Cortex of kidney (tissue), 1 donor: ENCODE measurements at places on chromosomes 5 and 9.

DNA sequence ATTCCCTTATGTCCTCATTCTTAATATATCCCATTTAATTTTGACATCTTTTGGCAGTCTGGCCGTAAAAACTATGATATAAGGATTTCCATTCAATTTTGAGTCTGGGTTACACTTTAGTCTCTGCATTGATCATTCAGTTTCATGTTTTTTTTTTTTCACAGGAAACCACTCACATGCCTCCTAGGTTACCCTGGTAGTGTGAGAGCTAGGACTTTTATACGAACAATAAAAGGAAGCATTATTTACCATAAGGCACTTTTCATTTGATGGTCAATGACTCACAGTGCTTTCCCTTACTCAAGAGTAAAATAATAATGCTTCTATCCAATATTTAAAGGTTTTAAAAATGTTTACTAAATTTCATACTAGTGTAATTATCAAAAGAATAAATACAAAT, 16.4 kb upstream of the DMAC1 start:
- DNase-seq = no peak

- no peak for DNase-seq
Observed at GRCh38 chr9:22829236-22829635, 382.6 kb downstream of the DMRTA1 start.

DNA sequence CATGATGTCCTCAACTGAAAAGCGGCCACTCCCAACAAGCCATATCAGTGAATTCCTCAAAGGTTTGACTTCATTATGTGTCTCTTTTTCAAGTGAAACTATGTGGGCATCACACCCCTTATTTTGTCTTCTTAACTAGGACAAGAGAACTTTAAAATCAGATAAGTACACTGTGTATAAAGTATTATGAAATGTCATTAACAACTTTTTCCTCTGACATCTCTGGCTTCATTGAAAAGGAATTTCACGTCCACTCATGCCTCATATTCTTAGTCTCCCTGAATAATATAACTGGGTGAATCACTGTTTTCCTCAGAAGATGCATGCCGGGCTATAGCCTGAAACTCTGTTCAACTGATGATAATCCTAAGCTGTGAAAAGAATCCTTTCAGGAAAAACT, 415.8 kb downstream of the ACTL7B start:
- no peak for DNase-seq

DNA sequence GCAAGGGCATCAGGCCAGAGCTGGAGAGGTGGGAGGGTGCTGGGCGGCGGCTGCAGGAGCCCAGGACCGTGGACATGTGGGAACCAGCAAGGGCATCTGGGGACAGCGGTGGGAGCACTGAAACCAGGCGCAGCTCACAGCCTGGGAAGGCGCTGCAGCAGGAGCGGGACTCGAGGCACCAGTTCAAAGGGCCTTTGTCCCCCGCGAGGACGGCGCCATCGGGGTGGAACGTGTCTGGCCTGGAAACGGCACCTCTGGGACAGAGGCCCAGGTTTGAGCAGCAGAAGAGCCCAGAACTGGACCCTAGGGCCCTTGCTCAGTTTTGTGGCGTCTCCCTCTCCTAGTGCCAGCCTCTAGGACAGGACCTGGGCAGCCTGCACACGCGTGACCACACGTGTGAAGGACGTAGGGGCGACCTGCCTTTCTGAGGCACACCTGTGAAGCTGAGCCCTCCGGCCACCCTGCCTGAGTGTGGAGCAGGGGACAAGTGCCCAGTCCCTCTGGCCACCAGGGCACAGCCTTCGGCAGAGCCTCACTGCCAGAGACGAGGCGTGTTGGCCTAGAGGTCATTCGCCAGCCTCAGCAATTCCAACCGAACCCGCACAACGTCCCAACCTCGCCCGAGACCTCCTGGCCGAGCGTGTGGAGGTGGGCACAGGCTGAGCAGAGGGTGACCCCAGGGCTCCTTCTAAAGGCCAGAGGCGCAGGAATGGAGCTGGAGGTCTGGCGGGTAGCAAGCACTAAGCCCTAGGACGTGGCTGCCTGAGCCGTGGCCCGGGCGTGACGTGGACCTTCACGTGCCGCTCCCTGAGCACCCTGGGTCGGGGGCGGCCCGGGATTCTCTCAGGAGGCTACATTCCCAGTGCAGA, 2.2 kb upstream of the TMEM210 start:
- no peak for DNase-seq

GRCh38 chr5:55438998-55439397, 95.8 kb downstream of the PLPP1 start:
- no peak for DNase-seq

DNA sequence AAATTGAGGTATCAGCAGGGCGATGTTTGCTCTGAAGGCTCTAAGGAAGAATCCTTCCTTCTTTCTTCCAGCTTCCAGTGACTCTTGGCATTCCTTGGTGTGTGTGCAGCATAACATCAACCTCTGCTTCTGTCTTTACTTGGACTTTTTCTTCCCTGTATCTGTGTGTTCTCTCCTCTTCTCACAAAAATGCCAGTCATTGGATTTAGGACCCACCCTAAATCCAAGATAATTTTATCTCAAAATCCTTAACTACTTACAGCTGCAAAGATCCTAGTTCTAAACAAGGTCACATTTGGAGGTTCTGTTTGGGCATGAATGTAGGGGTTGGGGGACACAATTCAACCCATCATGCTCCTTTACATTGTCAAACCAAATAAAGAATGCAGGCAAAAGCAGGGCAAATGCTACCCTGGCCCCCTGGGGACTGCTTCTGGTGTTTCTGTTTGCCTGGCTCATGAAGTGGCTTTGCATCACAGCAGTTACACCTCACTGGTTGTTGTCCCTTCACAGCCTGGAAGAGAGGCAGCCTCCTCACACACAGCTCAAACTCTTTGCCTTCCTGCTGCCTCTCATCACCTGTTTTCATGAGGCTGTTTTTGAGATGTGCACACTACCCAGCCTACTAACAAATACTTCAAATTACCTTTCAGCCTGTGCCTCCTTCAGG, 64.8 kb upstream of the PLCXD3 start:
- no peak for DNase-seq
